ENCODE measurements at places on chromosomes 7 and 10.
A peak's percentile ranks its signal among the peaks of the same experiment; 100 is the strongest.

DNA sequence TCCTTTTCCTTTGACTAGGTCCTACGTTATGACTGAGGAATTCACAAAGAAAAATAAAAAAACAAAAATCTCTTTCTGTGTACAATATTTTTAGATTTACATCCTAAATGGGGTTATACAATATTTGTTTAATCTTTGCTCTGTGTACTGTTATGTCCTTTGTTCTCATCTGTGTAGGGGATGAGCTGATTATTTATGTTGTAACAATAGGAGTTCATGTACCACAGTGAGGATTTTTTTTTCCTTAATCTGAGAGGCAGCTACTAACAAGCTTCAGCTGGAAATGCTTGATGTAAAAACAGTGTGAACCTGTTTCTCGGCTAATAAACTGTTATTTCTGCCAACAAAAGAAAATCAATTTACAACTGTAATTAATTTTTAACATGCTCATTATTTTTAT, 58.0 kb downstream of the ORC5 start:
- H3K4me3 ChIP-seq = no peak overlapping the region
- no peak overlapping the region for H3K27ac ChIP-seq
- peaks cover 1% of the 10 kb centered on the region for H3K27me3 ChIP-seq
- no peak for DNase-seq
- H3K4me1 ChIP-seq = no peaks in the 10 kb centered on the region
- H3K36me3 ChIP-seq = peaks cover 4% of the 10 kb centered on the region

GRCh38 chr7:5625938-5626337, 155.5 kb downstream of the RNF216 start:
- peaks cover 23% of the 10 kb centered on the region for H3K4me1 ChIP-seq
- no peaks in the 10 kb centered on the region for H3K36me3 ChIP-seq
- peaks cover 3% of the 10 kb centered on the region for H3K27me3 ChIP-seq
- DNase-seq = no peak

DNA sequence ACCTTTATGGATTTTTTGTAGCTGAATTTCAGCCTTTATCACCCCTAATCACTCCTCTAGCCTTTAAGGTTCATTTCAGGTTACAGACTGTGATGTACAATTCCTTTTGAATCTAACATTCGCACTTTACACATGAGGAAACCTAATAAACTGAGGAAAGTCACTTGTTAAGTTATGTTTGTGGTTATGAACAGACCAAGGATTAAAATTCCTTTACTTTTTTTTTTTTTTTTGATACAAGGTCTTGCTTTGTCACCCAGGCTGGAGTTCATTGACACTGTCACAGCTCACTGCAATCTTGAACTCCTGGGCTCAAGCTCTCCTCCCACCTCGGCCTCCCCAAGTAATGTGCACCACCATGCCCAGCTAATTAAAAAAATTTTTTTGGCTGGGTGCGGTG, 3.6 kb downstream of the MCU start:
- H3K27me3 ChIP-seq = no peaks in the 10 kb centered on the region
- peaks cover 19% of the 10 kb centered on the region for H3K4me1 ChIP-seq
- no peaks in the 10 kb centered on the region for H3K36me3 ChIP-seq

GRCh38 chr7:33593611-33594010, 311.7 kb upstream of the BMPER start:
- no peak overlapping the region for H3K4me3 ChIP-seq
- H3K27ac ChIP-seq = no peak overlapping the region
- H3K27me3 ChIP-seq = peaks cover 2% of the 10 kb centered on the region
- no peaks in the 10 kb centered on the region for H3K36me3 ChIP-seq
- DNase-seq = no peak
- peaks cover 17% of the 10 kb centered on the region for H3K4me1 ChIP-seq

GRCh38 chr10:130029209-130029608, 65.1 kb upstream of the EBF3 start:
- peaks cover 1% of the 10 kb centered on the region for H3K27me3 ChIP-seq
- no peak overlapping the region for H3K4me3 ChIP-seq
- no peak overlapping the region for H3K27ac ChIP-seq
- no peaks in the 10 kb centered on the region for H3K36me3 ChIP-seq
- no peak for DNase-seq

DNA sequence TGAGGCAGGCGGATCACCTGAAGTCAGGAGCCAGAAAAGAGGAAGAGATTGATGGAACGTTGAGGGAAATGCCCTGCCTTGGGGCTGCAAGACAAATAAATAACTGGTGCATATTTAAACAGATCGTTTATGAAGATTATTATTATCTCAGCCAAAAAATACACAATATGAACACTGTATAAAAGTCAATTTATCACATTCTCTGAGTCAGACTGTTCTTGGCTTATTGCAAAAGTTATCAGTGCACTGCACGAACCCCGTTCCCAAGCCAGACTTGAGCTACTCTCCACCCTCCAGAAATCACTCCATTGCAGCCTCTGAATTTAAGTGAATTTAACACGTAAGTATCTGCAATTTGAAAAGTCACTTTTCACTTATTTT, 1.6 kb downstream of the DNMBP start:
- peak overlapping the region; percentile 21 for H3K27ac ChIP-seq
- H3K4me1 ChIP-seq = peaks cover 7% of the 10 kb centered on the region
- H3K27me3 ChIP-seq = peaks cover 4% of the 10 kb centered on the region

GRCh38 chr7:1608318-1608717, 38.5 kb upstream of the PSMG3 start:
- peak overlapping the region; percentile 64 for H3K27ac ChIP-seq
- no peak overlapping the region for H3K4me3 ChIP-seq
- no peak for DNase-seq
- H3K27me3 ChIP-seq = peaks cover 12% of the 10 kb centered on the region

All from glutamatergic neuron (in vitro differentiated cells).